ENCODE measurements at places on chromosomes 7 and 10.

DNA sequence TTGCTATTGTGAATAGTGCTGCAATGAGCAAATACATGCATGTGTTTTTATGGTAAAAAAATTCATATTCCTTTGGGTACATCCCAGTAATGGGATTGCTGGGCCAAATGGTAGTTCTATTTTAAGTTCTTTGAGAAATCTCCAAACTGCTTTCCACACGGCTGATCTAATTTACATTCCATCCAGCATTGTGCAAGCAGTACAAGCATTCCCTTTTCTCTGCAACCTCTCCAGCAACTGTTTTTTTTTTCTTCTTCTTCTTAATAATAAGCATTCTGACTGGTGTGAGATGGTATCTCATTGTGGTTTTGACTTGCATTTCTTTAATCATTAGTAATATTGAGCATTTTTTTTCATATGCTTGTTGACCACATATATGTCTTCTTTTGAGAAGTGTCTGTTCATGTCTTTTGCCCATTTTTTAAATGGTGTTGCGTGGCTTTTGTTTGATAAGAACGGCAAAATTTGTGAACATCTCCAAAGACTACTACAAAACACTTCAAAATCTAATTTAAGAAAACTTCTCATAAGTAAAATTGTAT lies 136.1 kb upstream of the MYO3A start:
- DNase-seq, result no peak

DNA sequence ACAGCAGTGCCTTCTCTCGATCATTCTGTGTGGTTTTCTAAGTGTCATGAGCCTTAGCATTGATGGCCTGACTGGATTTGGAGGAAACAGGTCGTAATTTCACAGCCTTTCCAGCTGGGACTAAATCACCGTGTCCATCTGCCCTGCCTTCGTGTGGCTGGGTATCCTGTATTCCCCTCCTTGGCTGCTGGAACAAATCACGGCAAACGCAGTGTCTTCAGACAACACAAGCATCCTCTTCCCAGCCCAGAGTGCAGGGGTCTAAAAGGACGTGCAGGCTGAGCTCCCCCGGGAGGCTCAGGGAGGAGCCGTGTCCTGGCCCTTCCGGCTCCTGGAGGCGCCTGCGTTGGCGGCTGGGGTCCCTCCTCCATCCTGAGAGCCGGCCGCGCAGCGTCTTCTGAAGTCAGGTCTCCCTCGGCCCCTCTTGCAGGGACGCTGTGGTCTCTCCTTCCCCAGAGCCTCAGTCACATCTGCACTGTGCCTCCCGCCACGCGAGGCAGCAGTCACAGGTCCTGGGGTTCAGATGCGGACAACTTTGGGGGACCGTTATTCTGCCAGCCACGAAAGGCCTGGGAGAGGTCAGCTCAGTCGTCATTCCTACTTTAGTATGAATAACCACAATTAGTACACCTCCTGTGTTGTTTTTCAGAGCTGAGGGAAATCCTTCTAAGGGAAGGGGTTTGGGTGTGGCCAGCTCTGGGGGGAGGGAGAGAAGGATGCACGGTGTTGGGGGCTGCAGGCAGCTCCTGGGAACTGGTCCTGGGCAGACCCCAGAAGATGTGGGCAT lies 41.1 kb downstream of the FAM20C start:
- no peak for DNase-seq

DNA sequence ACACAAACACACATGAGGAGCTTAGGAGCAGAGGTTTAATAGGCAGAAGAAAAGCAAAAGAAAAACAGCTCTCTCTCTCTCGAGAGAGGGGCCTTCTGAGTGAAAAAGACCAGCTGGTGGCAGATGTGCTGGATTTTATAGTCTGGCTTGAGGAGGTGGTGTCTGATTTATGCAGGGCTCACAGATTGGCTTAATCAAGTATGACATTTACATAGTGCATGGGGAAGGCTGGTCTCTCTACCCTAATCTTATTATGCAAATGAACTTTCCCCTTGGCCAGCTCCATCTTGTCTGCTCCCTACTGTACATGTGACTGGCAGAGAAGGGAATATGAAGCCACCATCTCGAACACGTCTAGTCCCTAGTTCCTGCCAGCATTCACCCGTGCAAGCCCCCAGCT lies 219.5 kb upstream of the ZNF804B start:
- DNase-seq, result no peak

GRCh38 chr10:36779238-36779846 lies 346.1 kb upstream of the ANKRD30A start:
- no peak for DNase-seq

GRCh38 chr10:118332948-118333710 lies 9.0 kb downstream of the FAM204A start:
- DNase-seq, result no peak

GRCh38 chr10:19570991-19571390 lies 245.2 kb upstream of the PLXDC2 start:
- no peak for DNase-seq

DNA sequence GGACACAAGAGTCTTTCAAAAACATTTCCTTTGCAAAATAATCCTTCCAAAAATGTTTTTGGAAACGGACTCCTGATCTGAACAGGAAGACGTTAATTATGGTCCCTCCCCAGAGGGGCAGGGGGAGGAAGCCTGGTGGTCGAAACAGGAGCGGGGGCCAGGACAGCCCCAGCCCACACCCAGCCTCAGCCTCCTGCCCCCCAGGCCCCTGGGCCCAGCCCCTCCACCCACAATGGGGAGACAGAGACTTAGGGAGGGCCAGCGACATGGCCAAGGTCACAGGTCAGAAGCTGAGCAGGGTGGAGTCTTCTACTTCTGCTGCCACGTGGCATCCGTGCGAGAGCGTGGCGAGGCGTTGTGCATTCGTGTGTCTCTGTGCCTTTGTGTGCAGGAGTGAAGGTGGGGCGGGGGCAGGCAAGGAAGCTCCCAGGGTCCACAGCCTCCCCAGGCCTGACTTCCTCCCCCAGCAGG lies 14.0 kb upstream of the GRIFIN start:
- no peak for DNase-seq

- no peak for DNase-seq
Observed at GRCh38 chr7:24427048-24427447, 143.1 kb downstream of the NPY start.

DNA sequence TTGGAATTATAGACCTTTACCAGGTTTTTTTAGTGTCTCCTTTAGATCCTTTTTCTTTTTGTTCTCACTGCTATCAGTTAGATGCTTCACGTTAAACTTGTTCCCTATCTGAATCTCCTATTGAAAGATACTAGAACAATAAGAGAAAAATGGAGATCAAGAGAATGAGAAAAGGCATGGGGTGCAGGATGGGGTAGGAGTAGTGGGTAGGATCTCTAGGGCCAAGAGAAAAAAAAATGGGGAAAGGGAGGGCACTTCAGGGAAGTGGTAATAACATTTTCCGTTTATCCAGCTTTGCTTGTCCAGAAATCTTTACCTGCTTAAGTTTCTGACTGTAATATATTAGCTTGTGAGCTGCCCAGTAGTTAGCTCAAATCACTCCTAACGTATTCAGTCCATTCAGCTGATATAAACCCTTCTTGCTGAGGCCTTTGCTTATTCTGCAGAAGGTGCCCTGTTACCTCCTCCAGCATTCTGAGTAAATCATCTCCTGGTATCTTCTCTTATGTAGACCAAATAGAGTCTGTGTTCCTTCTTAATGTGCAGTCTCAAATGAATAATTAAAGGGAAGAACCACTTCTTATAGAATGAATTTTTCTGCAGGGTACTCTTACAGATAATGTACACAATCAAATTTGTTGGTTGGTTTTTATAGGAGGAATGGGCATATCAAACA lies 69.7 kb downstream of the ZNRF2 start:
- no peak for DNase-seq

DNA sequence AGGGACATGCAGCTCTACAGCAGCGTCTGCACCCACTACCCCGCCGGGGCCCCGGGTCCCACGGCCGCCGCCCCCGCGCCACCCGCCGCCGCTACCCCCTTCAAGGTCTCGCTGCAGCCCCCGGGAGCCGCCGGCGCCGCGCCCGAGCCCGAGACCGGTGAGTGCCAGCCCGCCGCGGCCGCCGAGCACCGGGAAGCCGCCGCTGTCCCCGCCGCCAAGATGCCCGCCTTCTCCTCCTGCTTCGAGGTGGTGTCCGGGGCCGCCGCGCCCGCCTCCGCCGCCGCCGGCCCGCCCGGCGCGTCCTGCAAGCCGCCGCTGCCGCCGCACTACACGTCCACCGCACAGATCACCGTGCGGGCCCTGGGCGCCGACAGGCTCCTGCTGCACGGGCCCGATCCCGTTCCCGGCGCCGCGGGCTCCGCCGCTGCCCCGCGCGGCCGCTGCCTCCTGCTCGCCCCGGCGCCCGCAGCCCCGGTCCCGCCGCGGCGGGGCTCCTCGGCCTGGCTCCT lies 631 bp downstream of the OTUD1 start:
- DNase-seq, result no peak

DNA sequence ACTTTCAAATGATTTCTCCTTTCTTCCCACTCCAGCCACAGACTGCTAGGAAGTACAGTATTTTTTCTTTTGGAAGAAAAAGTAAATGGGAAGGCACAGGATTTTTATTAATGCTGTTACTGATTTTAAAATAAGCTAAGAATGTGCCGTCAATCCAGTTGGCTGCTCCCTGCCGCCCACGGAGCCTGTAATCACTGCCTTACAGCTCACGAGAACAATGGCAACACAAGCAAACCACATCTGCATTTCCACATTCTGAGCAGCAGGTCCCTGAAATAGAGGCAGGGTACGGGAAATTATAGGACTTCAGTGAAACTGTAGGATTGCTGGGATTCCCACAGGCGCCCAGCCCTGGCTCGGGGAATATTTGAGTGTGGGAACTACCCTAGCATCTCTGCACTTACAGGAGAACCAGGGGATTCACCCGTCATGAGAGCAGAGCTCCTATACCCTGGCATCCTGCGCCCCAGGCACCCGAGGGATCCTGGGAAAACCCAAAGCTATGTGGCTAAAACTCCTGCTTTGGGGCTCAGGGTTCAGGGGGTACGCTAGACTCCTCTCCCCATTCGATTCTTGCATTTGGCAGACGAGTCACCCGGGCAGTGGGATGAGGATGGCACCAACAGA lies 72.9 kb upstream of the TNS3 start:
- DNase-seq, result no peak

GRCh38 chr10:111430070-111430469 lies 353.2 kb downstream of the ADRA2A start:
- no peak for DNase-seq

DNA sequence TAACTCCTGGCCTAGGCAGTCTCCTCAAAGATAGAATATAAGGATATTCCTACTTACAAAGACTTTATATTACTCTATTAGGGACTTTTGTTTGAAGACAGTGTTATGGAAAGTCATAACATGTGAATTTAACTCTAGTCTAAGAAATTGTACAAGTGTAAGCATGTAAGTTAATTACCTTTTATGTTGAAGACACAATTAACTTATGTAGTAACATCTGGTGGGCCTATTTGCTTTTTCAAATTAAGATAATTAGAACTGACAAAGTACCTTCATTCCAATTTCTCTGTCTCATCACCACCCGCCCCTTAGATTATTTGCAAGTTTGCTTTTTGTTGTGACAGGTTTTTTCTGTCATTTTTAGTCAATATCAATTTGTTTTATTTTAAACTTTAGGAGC lies 126.0 kb upstream of the THSD7A start:
- DNase-seq, result no peak

DNA sequence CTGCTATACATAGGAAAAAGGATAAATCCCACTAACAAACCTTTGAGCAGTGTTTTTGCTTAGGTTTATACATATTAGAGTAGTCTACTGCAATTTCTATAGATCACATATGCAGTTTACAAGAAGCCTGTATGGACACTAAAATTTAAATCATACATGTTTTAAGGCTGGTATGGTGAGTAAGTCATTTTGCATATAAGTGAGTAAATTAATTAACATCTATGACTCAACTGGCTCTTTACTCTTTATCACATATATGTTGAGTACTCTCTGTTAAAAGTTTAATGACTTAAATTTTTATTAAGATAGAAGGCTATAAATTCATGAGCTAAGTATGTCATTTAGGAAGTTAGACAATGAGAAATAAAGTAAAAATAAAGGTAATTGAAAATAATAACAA lies 69.4 kb downstream of the LRRN3 start:
- DNase-seq, result no peak

DNA sequence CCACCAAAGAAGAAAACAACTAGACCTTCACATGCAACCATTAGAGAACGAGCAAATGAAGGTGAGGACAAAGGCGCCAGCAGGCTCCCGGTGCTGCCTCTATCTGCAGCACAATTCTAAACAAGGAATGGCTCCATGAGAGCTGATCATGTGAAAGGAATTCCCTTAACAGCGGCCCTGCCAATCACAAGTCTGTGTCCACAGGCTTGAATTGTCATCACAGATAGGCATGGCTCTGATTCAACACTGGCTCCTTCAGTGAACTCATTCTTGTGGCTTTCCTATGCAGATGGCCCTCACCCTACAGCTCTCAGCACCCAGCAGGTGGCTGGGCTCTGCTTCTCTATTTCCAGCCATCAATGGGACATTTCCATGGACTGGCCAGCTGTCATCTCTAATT lies 36.2 kb downstream of the LAMB1 start:
- DNase-seq, result no peak

- DNase-seq, result no peak
Observed at GRCh38 chr10:48390933-48391845, 84.7 kb downstream of the MAPK8 start.

DNA sequence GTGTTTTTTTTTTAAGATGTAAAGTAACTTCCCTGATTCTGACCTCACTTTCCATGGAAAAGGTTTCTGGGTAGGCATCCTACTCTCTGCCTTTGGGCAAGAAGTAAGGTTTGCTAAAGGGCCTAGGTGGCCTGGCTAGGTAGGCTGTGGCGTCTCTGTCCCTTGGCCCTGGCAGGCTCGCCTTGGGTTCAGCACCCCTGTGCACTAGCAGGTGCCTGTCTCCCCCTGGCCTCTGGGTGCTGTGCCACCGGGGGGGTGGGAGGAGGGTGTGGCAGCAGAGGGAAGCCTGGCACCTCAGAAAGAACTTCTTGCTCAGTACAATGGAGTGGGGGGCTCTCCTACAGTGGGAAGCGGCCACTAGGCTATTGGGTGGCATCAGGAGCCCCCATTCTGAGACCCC lies 14.0 kb downstream of the TECPR1 start:
- DNase-seq, result no peak

DNA sequence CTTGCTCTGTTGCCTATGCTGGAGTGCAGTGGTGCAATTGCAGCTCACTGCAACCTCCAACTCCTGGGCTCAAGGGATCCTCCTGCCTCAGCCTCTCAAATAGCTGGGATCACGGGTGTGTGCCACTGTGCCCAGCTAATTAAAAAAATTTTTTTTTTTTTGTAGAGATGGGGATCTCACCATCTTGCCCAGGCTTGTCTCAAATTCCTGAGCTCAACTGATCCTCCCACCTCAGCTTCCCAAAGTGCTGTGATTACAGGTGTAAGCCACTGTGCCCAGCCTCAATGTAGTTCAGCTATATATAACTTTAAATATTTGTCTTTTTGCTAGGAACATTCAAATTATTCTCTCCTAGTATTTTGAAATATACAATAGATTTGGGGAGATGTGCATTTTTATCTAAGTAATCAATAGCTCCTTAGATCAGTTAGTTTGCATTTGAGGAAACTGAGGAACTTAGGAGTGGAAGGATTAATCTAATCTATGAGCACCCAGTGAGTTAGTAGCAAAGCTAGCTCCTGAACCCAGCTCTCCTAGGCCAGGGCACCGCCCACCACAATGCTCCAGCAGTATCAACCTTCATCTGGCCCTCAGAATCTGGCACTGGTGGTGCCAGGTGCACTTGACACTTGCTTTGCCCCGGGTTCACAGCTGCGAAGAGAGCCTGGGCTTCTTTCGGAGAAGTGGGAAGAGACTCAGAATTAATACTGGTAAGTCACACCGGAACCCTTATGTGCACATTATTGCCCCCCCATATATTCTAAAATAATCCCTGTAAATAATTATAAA lies 5.9 kb upstream of the LRMDA start:
- DNase-seq, result no peak
